Stimulated activated CD8-positive, alpha-beta memory T cell treated with anti-CD3 and anti-CD28 coated beads, Interleukin-7, amount 100 ng/mL, for 1 hour (primary cell): ENCODE measurements at places on chromosomes 4 and X.

DNA sequence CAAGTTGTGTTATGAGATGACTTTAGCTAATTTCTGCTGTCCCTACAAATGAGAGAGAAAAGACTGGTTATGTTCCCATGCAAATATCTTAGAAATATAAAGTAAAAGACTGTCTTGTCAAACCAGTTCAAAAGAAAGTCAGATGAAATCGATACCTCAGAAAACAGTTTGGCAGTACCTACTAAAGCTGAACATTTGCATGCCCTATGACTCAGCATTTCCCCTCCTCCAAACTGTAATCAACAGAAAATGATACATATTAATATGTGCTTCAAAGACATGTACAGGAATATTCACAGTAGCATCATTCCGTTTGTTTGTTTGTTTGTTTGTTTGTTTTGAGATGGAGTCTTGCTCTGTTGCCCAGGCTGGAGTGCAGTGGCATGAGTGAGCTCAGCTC, 90.3 kb downstream of the ARX start:
- no peak for DNase-seq

- DNase-seq, result no peak
Observed at GRCh38 chr4:90960840-90961239, 833.6 kb downstream of the CCSER1 start.

GRCh38 chr4:70746179-70746839, 24.5 kb downstream of the RUFY3 start:
- no peak for DNase-seq

DNA sequence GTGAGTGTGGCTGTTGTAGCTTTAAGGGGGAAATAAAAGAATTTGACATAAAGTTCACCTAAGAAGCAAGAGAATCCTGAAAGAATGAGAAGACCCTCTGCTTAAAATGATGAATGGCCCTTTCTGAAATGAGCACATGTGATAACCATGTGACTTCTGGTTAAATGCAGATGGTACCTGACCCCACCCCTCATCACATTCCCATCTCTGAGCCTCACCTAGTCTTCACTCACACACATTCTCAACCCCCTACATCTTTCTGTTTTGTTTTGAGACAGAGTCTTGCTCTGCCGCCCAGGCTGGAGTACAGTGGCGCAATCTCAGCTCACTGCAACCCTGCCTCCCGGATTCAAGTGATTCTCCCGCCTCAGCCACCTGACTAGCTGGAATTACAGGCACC, 31.5 kb downstream of the SEPTIN6 start:
- no peak for DNase-seq

DNA sequence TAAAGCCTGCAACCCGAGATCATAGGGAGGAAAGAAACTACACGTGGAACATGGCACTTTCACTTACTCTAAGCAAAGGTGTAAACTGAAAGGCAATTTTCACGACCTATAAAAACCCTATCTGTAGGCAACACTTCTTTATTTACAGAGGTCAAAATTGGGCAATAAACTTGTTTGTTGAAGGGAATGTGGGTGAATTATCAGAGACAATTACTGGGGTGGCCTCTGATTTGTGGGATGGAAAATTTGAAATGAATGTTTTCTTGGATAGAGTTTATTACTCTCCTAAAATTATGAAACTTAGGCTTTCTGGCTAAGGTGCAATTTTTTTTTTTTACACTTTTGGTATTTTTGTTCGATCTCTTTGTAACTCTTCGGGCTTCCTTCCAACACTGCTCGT, 734.1 kb upstream of the TENM3 start:
- no peak for DNase-seq

GRCh38 chrX:3244955-3245354, 101.5 kb downstream of the MXRA5 start:
- no peak for DNase-seq

GRCh38 chr4:15375667-15376066, 52.2 kb upstream of the C1QTNF7 start:
- DNase-seq, result no peak

DNA sequence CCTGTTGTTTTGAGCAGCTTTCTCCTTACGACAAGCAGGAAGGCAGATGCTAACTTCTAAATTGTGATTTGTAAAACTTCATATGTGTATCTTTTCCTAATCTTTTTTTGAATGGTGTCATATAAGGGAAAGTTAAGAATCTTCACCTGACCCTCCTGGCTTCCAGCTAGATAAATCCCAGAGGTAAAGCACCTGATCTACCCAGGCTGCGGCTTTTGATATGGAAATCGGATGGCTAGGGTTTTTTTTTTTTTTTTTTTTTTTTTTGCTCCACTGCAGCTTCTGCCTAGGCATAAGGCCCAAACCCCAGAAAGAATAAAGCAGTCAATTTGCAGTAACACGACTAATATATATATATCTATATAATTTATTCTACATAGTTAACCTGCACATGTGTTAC, 10.0 kb downstream of the MAB21L2 start:
- DNase-seq, result no peak

DNA sequence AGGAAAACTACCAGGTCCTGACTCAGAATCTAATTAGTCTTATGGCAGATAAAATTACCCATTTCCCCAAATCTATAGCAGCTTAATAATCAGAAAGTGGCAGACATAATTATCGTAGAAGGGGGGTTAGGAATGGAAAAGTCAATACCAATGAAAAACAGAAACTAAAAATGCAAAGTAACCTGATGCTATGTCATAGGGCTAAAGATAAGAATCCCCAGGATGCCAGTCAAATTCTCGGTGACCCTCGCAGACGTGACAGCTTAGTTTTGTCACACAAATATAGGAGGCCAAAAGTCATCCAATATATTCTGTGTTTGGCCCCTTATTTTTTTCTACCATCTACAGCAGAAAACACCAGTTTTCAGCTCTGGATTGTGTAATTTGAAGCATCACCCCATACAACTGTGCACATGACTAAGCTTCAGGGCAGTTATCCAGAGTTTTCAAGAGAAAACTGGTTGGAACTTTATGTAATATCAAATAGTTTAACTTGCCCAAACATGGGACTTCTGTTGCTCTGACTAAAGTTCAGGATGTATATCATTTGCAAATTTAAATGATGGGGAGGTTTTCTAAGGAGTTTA, 30.9 kb downstream of the RASSF6 start:
- DNase-seq, result no peak
